Naive thymus-derived CD4-positive, alpha-beta T cell (primary cell): ENCODE measurements at places on chromosomes 5 and 9. TPM values are rescaled to one million over a fixed set of nuclear protein-coding genes. Genes with fewer than 3 reads are reported as not detected.

- no peak for DNase-seq
Observed at GRCh38 chr9:136552117-136552703, 6.4 kb upstream of the NOTCH1 start.

AGXT2 gene
- not detected in 2 replicates for total RNA-seq

HCN1 gene
- total RNA-seq = not detected

GRCh38 chr9:119963798-119964372, 594.6 kb upstream of the BRINP1 start:
- DNase-seq = no peak

KCNMB1 gene
- not detected in 2 replicates for total RNA-seq

TNC gene
- total RNA-seq = not detected

GRCh38 chr5:3075309-3075708, 323.8 kb upstream of the IRX2 start:
- DNase-seq = no peak

DNA sequence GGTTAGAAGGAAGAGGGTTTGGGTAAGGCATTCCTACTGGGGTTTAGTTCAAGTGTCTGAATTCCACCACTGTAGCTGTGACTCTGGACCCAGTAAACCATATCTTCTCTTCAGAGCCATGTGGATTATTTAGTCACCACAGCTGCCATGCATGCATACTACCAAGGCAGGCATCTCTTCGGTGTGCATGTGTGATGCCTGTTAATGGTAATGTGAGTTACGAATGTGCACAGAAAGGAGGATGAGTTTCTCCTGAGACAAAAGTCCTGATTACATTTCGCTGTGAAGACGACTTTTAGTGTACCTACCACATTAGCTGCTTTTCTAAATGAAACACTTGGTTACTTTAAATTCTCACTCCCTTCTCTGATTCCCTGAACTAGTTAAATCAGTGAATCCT, 9.3 kb downstream of the PBX3 start:
- DNase-seq = no peak

- no peak for DNase-seq
Observed at GRCh38 chr9:35285731-35286130, 123.9 kb downstream of the UNC13B start.

EGFL7 gene
- 0.97 and 1.3 TPM in 2 replicates for total RNA-seq

- DNase-seq = no peak
Observed at GRCh38 chr9:93958819-93959682, 3.9 kb upstream of the BARX1 start.

- no peak for DNase-seq
Observed at GRCh38 chr9:135358552-135358940, 121.0 kb upstream of the PPP1R26 start.

DNA sequence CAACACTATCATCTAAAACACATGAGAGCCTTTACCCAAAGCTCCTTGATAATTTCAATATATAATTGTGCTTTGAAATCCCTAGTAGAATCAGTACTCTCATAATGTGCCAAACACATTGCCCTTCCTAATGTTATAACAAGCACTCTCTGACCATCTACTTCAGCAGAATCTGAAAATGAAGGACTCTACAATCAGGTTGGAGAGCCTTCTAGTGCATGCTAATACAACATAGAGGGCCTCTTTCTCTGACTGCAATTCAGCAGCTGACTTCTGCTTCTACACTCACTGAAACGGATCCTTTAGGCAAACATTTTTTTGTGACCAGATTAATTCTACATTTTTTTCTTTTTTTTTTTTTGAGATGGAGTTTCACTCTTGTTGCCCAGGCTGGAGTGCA, 155.6 kb downstream of the EPB41L4A start:
- DNase-seq = no peak

KIF4B gene
- not detected for total RNA-seq

PCYOX1L gene
- 30.3 and 30.8 TPM in 2 replicates for total RNA-seq

RANBP17 gene
- total RNA-seq = not detected

DNA sequence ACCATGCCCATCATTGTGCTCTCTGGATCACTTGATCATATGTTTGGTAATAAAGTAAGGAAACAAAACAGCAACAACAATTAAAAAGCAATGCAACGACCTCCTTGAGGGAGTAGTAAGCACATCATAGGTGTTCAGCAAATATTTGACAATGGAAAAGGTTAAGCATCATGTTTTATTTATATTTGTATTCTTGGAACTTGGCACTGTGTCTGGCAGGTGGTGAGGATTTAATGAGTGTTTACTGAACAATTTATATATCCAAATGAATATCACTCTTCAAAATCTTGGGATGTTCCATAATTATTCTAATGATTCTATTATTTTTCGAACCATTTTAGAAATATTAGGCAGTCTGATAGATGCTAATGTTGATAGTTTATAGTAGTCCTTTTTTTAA, 6.2 kb downstream of the PIP5K1B start:
- DNase-seq = no peak

DELE1 gene
- total RNA-seq = 88.2 TPM

GRCh38 chr5:67350618-67351201, 154.1 kb upstream of the CD180 start:
- DNase-seq = no peak

CDC20B gene
- total RNA-seq = not detected

- no peak for DNase-seq
Observed at GRCh38 chr5:56534102-56534829, 281.1 kb upstream of the MAP3K1 start.

- no peak for DNase-seq
Observed at GRCh38 chr9:117088140-117088539, 326.7 kb downstream of the ASTN2 start.

- no peak for DNase-seq
Observed at GRCh38 chr9:91736311-91736710, 213.7 kb downstream of the ROR2 start.

DNA sequence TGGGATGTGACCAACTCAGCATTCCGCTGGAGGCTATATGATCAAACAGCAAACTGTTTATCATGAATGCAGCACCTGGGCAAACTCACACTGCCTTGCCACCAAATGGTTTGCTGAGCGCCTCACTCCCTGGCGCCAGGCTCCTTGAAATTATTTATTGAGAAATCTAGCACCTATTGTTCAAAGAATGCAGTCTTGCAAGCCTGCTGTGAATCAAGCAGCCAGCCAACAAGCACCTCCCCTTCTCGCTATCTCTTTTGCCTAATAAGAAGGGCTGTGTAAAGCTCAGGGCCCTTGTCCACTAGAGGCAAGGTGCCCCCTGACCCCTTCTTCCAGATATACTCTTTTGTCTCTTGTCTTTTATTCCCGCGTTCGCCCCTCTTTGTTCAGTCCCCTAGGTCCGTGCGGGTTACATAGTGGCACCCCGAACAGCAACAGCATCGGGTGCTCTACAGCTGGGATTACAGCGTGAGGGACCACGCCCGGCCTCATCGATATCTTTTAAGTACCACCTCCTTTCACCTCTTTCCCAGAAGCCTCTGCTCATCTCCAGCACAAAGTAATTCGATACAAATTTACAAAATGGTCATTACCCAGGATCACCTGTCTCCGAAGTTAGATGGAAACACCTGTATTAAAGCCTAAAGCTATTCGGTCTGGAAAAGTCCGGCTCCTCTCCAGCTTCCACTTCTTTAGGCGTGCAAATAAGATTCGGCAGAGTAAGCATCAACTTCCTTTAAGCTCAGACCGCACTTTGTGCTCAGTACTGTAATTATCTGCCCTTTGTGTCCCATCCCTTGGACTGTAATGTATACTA, 896 bp downstream of the RIGI start:
- DNase-seq = no peak

GRCh38 chr9:114159691-114160090, 4.4 kb downstream of the COL27A1 start:
- DNase-seq = no peak

DNA sequence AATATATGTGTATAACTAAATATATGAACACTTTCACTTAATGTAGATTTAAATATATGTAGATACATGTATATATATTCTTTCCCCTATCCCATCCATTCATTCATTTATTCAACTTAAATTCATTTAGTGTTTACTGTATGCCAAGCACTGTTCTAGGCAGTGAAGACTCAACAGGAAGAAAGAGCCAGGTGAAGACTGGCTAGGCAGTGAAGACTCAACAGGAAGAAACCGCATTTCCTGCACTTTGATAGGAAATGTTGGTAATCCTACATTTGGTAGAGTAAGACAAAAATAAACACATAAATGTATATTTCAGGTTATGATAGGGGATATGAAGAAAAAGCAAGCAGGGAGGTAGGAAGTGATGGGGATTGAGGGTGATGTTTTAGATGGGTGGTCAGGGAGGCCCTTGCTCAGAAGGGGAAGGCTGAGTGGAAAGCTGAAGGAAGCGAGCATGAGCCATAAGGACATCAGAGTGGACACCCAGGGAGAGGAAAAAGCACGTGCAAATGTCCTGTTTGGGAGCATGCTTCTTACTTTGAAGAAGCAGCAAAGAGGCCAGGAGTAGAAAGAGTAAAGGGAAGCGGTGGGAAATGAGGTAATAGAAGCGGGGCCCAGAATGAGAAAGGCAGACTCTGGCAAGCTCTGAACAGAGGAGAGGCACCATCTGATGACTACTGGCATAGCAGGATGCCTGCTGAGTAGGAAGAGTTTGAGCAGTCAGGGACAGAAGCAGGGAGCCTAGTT, 227.8 kb upstream of the MAP3K1 start:
- peak; percentile 62 for DNase-seq

DNA sequence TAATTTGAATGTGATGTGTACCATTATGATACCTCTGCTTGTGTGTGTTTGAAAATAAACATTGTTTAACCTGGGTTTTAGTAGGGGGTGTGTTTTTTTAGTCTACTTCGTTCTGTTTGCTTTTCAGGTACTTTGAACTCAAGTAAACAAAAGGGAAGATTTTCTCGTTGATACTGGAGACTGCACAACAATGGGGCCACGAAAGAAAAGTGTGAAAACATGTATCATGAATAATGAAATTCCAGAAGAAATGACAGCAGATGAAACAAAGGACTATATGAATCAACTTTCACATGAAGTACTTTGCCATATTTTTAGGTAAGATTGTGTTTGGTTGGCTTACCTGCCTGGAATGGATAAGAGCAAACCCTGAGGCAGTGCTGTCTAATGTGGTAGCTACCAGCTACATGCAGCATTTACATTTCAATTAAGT, 10.8 kb downstream of the FBXO38 start:
- no peak for DNase-seq

GRIA1 gene
- total RNA-seq = not detected

GRCh38 chr9:15521254-15521653, 10.5 kb upstream of the PSIP1 start:
- DNase-seq = no peak

LCNL1 gene
- not detected for total RNA-seq

DNA sequence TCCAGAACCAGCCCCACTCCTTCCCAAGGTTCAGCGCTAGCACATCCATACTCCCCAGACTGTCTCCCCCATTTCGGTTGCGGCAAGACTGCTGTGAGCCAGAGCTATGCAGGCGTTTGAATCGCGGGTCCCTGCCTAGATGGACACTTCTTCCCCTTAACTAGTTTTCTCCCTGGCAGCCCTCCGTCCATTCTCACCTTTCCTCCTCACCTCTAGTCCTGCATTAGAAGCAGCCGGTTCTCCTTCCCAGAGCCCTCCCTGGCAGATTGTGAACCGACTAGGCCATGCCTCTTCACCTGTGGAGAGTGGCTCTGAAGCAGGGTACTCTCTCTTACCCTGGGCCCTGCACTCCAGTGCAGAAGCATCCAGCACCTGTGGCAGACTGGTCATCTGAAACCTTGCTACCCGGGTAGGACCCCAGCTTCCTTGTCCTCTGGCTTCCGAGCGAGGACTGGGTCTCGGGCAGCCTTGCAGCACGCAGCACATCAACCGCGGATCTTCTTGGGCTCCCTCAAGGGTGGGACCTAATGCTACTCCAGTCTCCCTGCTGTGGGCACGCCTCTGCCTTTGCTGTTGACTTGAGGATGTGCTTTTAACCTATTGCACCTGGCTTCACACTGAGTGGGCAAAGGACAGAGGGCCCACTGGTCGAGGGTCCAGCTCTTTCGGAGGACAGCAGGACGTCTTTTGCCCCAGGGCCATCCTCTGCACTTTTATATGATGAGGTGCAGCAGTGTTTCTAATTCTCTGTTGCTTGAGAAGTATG, 183.6 kb downstream of the AOPEP start:
- no peak for DNase-seq

DNA sequence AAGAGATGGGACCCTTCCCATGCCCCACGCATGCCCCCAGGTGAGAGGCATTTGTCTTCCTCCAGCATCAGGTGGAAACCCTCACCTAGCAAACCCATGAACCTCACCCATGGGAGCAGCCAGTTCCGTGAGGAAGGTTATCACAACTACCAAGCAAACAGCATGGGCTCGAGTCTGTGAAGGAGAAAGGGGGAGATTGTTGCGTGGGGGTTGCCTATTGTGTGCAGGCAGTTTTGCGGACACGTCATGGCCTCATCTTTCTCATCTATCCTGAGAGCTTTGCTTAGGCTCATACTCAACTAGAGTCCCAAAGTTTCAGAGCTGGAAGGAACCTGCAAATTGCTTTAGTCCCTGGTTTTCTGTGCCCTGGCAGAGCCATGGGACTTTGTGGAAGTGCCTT, 73.6 kb upstream of the TGFBR1 start:
- DNase-seq = no peak

DNA sequence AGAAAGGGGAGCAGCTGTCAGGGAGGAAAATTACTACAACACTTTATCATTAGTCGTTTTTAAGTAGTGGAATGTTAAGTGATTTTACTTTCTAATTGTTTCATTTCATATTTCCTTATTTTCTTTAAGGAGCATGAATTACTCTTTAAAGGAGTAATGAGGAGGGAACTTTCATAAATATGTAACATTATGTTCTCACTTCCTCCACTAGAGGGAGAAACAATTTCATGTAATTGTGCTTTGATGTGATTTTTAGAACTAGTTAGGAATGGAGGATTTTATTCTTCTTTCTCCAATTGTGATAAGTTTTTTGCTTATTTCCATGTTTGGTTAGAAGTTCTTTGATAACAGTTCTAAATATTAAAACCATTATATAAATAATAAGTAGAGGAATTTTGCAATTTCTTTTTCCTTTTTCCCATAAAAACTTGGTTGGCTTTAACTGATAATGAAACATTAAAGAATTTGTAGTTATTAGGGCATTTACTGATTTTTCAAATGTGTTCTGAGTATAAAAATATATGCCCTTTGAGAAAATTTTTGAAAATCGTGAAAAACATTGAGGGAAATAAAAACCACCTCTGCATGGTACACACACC, 25.6 kb downstream of the CEP78 start:
- DNase-seq = peak; percentile 35

STARD4 gene
- total RNA-seq = 19.2 TPM
